ENCODE measurements at places on chromosomes 1 and 21.

- DNase-seq = no peak
Measured at GRCh38 chr1:107830526-107830925, 134.5 kb downstream of the VAV3 start.

GRCh38 chr21:33024201-33025103 is 1.3 kb upstream of the OLIG2 start:
- DNase-seq = no peak

DNA sequence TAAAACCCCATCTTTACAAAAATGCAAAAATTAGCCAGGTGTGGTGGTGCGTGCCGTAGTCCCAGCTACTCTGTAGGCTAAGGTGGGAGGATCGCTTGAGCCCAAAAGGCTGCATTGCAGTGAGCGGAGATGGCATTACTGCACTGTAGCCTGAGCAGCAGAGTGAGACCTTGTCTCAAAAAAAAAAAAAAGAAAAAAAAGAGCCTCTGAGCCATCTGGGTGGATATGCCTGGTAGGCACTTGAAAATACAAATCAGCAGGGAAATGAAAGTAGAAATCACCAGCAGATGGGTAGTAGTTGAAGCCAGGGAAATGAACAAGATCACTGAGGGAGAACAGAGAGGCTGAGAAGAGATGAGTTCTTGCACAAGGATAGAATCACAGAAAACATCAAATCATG is 131.0 kb upstream of the HMCN1 start:
- DNase-seq = peak; percentile 94

GRCh38 chr1:45804669-45804969 is 1.2 kb downstream of the MAST2 start:
- DNase-seq = no peak

DNA sequence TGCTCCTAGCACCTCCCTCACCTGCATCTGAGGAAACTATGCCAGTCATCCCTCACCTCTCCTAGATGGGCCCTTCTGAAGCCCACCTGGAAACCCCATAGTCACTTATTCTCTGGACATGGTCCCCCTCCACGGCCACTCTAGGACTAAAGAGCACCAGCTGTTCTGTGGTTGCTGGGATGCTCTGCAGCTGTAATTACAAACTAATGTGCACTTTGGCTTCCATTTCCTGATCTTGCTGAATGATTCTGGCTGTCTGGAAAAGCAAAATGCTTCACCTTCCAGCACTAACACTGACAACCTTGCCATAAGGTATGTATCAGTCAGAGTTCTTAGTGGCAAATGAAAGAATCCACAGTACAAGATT is 48.7 kb upstream of the PSEN2 start:
- peak; percentile 46 for DNase-seq

- no peak for DNase-seq
Measured at GRCh38 chr1:65112811-65113210, 35.2 kb upstream of the AK4 start.

GRCh38 chr1:172670316-172670715 is 11.4 kb downstream of the FASLG start:
- DNase-seq = no peak

DNA sequence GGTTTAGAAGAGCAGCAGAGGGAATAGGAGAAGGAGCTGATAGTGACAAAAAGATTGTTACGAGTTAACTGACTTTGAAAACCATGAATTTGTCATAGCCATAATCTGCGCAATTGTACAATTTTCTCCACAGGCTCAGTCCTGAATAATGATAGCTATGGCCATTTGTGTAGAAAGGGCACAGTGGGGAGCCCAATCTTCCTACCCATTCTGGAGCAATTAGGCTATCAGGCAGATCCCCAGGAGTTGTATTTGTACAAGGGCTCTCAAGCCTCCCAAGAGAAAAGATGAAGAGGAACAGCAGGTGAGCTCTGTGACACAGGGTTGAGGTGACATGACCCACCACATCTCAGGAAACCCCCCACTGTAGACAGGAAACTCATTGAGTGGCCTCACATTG is 42.1 kb upstream of the SAMD13 start:
- DNase-seq = no peak

DNA sequence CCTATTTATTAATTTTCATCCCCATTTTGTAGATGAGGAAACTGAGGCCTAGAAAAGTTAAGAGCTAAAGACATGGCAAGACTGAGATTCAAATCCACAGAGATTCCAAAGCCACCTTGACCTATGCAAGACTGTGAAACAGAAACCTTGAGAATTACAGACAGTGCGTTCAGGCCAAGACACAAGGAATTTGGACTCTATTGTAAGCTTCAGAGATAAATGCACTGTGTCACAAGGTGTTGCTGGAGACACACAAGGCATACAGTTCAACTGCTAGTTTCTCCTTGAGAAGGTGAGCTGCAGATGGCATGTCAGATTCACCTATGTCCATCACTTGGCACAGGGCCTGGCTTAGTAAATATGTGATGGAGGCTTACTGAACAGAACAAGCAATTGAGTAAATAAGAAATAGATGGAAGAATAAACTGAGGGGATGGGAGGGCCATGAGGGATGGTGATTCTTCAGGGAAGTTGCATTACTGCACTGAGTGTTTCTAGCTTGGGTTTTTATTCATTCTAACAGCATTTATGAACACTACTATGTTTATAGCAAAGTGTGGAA is 215.0 kb downstream of the DAB1 start:
- DNase-seq = no peak

GRCh38 chr1:206581571-206581981 is 30.7 kb downstream of the EIF2D start:
- DNase-seq = no peak

- no peak for DNase-seq
Measured at GRCh38 chr1:176379626-176380339, 83.2 kb upstream of the PAPPA2 start.

DNA sequence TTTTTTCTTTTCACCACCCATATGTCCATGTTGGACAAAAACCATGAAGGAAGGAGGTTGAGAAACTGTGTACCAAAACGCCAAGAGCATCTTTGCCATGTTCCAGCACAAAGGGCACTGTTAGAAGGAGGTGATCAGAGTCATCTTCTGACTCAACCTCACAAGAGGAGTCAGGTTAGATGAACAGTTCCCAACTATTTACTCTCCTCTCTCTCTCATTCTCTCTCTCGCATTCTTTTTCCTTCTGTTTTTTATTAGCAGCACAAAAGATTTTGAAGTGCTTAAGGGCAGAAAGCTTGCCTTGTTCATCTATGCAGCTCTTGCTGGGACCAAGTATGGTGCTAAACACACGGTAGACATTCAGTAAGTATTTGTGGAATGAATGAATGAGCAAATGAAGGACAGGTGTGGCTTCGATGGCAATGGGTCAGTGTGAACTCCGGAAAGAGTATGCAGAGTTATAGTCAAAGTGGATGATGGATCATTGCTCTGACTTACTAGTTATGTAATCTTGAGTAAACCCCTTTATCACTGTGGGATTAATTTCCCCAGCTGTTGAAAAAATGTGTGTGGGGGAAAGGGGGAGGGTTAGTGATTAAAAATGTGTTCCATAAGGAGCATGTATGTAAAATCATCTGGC is 33.9 kb downstream of the DDR2 start:
- no peak for DNase-seq

- DNase-seq = no peak
Measured at GRCh38 chr1:38690790-38691449, 168.7 kb downstream of the RRAGC start.

GRCh38 chr1:44419901-44420300 is 14.8 kb downstream of the RNF220 start:
- no peak for DNase-seq

GRCh38 chr21:37855647-37856625 is 60.3 kb downstream of the KCNJ6 start:
- peak; percentile 96 for DNase-seq

DNA sequence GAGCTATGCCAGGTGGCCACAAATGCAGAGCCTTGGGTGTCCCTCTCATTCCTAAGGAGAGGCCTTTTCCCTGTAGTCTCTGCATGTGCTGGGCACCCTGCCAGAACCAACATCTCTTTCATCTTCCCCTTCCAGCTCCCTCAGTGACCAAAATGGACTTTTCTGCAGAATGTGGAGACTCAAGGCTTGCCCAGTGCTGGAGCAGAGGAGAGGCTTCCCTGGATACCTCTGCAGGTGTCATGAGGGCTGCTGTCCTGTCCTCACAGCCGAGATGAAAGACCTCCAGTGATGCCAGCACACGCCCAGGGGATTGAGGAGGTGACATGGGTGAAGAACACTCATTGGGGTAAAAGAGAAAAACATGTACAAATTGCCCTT is 347.0 kb upstream of the AJAP1 start:
- DNase-seq = no peak

DNA sequence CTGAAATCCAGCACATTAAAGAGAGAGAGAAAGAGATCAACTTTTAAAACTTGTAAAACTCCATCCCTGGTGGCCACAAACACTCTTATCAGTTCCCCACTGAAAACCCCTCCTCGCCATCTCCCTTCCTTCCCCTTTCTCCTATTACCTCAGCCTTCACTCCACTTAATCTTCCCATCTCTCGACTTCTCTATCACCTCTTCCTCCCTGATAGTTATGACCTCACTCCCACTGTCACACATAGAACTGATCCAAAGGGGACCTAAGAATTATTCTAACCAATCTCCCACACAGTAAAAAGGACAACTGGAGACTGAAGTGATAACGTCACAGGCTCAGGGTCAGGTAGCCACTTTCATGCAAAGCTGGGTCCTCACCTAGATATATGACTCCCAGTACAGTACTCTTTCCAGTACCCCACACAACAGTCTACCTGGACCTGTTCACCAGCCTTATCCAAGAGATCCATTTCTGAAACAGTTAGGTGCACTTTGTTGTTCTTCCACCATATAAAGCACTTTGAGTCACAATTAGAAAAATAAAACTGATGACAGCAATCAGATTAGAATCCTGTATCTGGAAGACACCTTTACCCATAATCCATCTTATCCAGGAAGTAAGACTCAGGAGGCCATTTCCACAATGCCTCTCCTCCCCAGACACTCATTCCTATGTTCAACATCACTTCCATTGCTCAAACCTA is 324.8 kb downstream of the SMYD3 start:
- no peak for DNase-seq

- DNase-seq = no peak
Measured at GRCh38 chr1:153447498-153448170, 12.8 kb downstream of the S100A7 start.

DNA sequence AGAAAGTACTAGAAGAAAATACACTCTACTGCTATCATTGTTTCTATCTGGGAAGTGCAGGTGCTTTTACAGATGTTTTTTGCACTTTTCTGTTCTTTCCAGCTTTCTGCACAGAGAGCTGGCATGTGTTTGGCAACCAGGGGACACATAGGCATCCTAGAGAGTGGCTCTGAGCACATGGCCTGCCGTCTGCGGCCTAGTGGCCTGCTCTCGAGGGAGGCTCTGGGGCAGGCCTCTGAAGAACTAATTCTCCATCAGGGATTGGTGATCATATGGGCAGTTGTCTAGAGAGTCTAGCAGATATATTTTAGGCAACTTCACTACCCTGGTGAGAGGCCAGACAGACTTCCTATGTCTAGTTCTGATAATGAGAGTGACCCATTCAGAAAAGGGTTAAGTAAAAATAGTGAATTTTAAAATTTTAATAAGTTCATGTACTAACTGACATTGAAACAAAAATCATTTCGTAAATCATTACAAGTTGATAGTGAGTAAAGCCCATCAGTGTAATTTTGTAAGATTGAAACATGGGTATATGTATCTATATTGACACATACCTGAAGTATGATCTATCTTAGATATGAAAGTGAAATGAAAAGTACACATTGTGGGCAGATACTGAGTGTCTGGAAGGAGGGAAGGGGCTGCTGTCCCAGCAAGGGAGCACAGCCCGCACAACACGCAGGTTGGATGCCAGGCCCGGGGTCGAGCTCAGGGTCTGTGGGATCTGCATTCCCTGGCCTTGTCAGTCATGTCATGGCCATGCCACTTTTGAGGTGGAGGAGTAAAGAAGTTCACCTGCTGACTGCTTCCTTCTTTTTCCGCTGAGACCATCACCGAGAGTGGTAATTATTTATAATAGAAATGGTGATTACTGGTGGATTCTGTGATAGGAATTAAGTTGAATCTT is 79.8 kb downstream of the PCBP3 start:
- DNase-seq = no peak

- DNase-seq = no peak
Measured at GRCh38 chr1:235734335-235734734, 84.8 kb upstream of the GNG4 start.

GRCh38 chr21:15170614-15171013 is 105.8 kb upstream of the NRIP1 start:
- no peak for DNase-seq

GRCh38 chr1:11320153-11320936 is 47.3 kb downstream of the UBIAD1 start:
- peak; percentile 51 for DNase-seq

DNA sequence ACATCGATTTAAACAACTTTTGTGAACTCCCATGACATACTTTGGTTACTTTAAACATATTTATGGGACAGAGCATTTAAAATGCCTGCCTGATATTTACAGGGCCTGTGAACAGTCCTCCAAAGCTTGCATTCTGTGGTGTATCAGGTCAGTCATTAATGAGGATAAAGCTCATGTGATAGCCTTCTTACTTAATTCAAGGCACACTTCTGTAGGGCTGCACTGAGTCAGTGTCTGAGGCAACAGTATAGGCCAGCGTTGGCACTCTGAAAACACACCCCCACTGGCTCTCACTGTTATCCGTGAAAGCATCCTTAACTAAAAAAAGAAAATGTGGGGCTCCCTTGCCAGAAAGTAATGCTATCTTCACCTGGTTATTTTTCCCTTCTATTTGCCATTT is 200.0 kb downstream of the NFIA start:
- no peak for DNase-seq

- DNase-seq = no peak
Measured at GRCh38 chr1:57866998-57867397, 443.1 kb upstream of the DAB1 start.

- no peak for DNase-seq
Measured at GRCh38 chr1:40697436-40697835, 5.9 kb downstream of the NFYC start.

GRCh38 chr1:62144238-62144831 is 50.3 kb upstream of the L1TD1 start:
- peak; percentile 51 for DNase-seq

- no peak for DNase-seq
Measured at GRCh38 chr1:27065999-27066630, 53.5 kb upstream of the TENT5B start.

DNA sequence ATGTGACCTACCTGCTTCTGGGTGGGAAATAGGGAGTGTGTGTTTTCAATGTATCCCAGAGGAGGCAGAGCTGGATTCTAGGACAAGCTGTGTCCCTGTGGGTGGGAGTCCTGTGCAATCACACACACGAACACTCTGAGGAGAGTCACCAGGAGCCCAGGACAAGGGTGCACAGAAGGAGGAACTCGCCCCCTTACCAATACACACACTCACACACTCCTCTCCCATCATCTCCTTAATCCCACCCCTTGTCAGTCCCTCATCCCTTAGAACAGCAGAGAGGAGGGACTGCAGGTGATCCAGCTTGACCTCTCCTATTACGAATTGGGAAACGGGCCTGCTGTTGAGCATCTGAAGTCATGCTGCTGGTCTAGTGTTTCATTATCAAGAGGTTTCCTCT is 8.5 kb upstream of the MYBPHL start:
- no peak for DNase-seq

DNA sequence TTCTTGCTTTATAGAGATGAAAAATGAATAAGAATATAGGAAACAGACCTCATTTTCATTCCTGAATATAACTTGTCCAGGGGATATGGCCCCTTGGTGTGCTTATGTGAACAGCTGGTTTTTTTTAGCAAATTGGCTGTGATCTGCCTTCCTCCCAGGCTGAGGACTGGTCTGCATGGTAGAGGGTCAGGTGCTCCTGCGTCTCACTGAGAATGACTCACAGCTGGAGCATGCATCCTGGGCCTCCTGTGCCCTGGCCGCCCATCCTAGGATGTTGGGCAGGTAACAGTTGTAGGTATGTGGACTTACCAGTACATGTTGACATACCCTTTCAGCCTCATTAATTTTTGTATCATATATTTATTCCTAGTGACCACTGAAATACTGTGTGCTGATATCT is 29.8 kb downstream of the AGT start:
- DNase-seq = no peak

Measured in NCI-H2171 treated with DMSO at 0.1 percent for 48 hours (cell line).